Esophagus muscularis mucosa (tissue), 4 donors: ENCODE measurements at places on chromosomes 2 and 18.

GRCh38 chr2:55106148-55106547 is 55.9 kb upstream of the RTN4 start:
- no peak overlapping the region for H3K4me3 ChIP-seq
- peaks cover 66% of the 10 kb centered on the region for H3K4me1 ChIP-seq
- H3K36me3 ChIP-seq, result no peaks in the 10 kb centered on the region
- DNase-seq, result no peak
- no peak overlapping the region for H3K27ac ChIP-seq
- no peaks in the 10 kb centered on the region for H3K27me3 ChIP-seq

DNA sequence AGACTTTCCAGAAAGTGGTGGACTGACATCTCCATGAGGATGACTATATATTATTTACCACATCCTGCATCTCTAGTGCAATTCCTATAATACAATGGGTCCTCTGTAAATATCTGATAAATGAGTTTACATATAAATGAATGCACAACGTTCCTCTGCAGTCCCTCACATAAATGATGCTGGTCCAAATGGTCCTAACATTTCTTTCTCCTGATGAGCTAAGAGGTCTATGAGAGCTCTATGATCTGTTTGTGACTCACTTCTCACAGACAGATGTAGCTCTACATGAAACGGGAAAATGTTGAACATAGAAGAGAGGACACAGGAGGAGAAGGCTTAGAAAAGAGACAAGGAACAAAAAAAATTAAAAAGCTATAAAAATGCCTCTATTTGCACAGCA is 201.2 kb upstream of the PIK3C3 start:
- no peak overlapping the region for H3K4me3 ChIP-seq
- no peaks in the 10 kb centered on the region for H3K36me3 ChIP-seq
- H3K27me3 ChIP-seq, result no peaks in the 10 kb centered on the region
- H3K27ac ChIP-seq, result no peak overlapping the region
- DNase-seq, result no peak

- H3K4me3 ChIP-seq, result no peak overlapping the region
- peaks cover 66% of the 10 kb centered on the region for H3K4me1 ChIP-seq
- H3K27me3 ChIP-seq, result no peaks in the 10 kb centered on the region
- DNase-seq, result no peak
These were observed 47.5 kb upstream of the RTN4 start for GRCh38 chr2:55097461-55098410.

DNA sequence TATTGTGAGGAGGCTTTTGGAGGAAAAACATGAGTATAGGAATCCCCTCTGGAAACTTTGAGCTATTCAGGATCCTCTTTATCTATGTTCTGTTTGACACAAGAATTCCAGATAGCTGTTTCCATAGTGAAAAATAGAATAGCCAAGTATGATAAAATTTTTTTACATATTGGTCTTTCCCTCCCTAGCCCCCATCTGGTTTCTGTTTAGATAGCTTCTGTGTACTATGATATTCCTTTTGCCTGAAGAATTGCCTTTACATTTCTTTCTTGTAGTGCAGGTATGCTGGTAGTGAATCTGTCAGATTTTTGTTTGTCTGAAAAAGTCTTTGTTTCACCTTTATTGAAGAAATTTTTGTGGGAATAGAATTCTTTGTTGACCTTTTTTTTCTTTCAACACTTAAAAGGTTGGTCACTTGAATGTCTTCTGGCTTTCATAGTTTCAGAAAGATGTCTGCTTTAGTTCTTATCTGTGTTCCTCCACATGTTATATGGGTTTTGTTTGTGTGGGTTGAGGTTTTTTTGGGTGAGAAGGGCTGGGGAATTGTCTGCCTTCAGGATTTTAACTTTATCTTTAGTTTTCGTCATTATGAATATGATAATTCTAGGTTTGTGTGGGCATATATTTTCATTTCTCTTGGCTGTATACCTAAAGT is 29.9 kb upstream of the FBLN7 start:
- no peak overlapping the region for H3K27ac ChIP-seq
- H3K27me3 ChIP-seq, result no peaks in the 10 kb centered on the region
- peaks cover 76% of the 10 kb centered on the region for H3K36me3 ChIP-seq
- no peak for DNase-seq

- H3K36me3 ChIP-seq, result no peaks in the 10 kb centered on the region
- no peak for DNase-seq
- H3K4me3 ChIP-seq, result no peak overlapping the region
- no peak overlapping the region for H3K27ac ChIP-seq
- peaks cover 9% of the 10 kb centered on the region for H3K4me1 ChIP-seq
- H3K27me3 ChIP-seq, result no peaks in the 10 kb centered on the region
These were observed 14.8 kb downstream of the SLC16A14 start for GRCh38 chr2:230053753-230054478.

- H3K4me3 ChIP-seq, result no peak overlapping the region
- H3K27ac ChIP-seq, result no peak overlapping the region
- H3K4me1 ChIP-seq, result no peaks in the 10 kb centered on the region
- DNase-seq, result no peak
- no peaks in the 10 kb centered on the region for H3K36me3 ChIP-seq
These were observed 344.9 kb downstream of the CYRIA start for GRCh38 chr2:16320716-16321115.
